ENCODE measurements at places on chromosomes 13 and 19.

DNA sequence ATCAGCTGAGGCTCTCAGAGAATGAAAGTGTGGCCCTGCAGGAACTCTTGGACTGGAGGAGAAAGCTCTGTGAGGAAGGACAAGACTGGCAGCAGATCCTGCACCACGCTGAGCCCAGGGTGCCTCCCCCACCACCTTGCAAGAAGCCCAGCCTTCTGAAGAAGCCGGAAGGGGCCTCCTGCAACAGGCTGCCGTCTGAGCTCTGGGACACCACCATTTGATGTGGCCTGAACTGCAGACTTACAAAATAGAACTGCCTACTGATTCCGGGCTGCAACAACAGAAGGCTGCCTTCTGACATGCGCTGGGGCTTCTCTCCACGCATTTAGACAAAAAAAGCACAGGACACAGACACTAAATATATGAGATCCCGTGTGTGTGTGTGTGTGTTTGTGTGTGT is 577.2 kb downstream of the MYO16 start:
- no peak for DNase-seq

DNA sequence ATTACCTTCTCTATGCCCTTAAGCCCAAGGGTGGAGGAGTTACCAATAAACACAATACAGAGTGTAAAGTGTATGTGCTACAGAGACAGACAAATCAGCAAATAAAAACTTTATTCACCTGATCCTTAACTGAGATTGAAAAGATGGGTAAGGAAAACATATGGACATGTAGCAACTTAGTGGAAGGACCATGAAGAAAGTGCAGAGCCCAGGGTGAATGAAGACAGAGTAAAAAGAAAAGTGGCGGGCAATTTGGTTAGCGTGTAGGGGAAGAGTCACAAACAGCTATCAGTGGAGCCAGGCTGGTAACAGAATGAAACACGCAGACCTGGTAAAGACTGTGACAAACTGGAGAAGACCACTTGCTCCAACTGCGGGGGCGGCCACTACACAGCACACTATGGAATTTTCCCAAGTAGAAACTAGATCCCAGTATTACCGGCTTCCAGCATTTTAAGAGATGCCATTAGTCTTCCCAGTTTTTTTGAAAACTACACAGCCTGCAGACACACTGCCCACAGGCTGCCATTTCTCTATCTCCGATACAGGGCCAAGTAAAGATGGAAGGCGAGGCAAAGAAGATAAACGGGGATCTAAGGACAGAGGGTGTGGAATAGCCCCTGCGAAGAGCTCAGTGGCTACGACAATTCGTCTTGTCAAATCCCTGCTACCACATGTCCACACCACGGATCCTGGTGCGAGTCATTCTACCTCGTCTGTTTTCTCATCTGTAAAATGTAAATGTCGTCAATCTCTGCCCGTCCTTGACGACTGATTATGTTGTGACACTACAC is 1.2 kb downstream of the UQCRFS1 start:
- no peak for DNase-seq

DNA sequence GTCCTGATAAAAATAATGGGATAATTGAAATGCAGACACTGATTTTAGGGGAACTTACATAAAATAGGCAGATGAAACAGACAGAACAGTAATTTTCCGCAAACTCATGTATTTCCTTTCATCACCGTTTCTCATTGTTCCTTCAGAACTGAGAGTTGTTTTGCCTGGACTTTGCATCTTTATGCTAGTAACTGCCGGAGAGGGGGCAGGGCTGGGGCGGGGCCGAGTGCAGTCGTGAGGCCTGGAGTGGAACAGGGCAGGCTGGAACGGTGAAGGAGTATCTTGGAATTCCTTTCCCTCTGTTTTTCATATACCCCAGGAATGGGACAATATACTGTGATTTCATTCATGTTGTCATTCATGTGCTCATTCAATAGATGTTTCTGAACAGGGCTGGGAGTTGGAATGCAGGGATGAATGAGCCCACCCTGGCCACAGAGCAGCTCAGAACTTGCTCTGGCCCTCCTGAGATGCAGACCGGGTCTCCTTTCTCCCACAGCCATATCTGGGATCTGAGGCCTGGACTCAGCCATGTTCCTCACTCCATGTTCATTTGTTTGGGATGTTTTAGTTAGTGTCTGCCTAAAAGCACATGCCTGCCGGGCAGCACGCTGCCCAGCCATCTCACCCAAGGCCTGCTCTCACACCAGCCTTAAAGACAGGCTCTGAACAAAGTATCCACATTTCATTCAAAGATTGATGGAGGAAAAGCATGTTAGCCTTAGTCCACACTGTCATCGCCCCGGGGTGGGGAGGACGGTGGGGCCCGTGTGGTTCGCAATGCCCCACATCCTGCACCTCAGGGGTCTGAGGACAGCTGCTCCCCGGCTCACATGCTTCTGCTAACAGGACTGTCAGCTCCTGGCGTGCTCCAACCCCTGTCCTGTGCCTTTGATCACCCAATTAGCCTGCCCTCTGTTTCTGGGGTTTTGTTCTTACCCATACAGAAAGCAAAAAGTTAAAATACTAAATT is 92.9 kb downstream of the SOX1 start:
- no peak for DNase-seq

DNA sequence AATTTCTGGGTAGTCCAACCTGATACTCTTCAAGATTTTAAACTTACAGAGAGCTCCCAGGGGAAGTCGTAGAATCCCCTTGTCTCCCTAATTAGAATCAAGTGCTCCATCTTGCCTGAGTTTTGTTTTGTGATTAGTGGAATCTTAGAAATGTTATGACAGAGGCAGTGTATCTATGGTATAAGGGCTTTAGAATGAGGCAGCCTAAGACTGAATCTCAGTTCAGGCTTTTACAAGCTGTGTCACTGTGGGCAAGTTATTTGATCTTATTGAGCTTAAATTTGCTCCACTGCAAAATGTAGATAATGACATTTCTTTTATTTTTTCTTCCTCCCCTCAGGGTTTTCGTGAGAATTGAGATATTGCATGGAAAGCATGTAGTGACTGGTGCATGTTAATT is 215.5 kb downstream of the POSTN start:
- no peak for DNase-seq

GRCh38 chr13:29315847-29316246 is 279.6 kb downstream of the SLC7A1 start:
- no peak for DNase-seq

DNA sequence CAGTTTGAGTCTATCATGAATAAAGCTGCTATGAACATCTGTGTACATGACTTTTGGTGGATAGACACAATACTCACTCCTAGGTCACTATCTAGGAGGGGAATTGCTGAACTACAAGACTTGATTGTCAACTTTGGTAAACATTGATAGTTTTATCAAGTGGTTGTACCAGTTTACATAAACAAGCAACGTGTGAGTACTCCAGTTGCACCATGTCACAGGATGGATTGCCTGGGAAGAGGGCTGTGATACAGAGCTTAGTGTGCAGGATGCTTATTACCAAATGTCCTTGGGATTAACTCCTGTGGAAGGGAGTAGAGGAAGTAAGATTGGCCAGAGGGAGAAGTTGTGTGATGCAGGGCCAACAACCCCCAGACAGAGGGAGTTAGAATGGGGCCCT is 37.7 kb downstream of the RAP2A start:
- DNase-seq, result no peak

DNA sequence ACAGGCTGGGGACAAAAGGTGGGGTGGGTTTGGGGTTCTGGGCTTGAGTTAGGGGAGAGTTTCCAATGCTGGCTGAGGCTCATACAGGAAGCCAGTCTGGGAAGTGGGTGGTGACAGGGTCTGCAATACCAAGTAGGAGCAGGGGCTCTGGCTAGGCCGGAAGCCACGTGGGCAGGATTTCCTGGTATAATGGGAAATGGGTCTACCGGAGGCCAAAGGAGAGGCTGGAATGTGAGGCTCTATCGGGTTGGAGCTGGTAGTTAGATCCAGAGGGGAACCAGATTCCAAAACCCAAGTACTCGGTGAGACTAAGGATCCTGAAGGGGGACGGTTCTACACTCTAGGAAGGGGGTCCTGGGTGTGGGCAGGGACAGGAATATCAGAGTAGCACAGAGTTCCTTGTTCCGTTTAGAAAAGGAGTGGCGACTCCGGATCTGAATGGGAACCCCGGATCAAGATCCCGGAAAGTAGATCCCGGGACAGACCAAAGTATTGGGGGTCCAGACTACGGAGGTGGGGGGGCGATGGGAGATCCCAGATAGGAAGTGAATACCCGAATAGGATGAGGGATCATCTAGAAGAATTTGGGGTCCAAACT is 802 bp downstream of the CDC37 start:
- no peak for DNase-seq

GRCh38 chr19:1860042-1860775 is 3.2 kb downstream of the KLF16 start:
- DNase-seq, result no peak

DNA sequence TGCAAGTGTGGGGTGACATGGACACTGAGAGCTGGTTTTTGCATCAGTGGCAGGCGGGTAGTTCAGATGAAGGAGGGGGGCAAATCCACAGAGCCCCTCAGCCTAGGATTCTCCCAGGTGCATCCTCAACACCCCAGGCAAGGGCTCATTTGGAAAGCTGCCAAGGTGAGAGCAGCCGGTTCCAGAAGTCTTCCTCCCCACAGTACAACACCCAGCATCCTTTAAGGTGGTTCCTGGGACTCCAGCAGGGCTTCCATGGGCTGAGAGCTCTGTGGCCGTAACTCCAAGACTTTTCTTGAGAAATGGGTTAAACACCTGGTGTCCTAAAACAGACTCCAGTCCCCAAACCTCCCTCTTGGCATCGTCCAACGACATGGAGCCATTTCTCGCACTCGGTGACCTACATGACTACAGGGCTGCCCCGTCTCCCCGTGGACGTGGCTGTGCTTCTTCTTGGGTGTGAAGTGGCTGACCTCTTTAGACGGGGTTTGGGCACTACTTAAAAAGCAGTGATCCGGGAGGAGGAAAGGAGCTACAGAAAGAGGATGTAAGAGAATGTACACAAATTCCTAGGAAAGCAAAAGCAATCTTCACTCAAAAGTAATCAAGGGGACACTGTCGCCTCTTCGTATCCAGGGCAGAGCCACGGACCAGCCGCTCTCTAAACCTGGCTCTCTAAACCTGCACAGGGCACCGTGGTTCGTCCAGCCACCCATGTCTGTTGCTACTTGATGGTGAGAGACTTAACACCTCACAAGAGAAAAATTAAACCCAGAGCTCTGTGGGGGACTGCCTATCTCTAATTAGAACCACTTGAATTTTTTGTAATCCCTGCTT is 25.5 kb downstream of the RANBP3 start:
- no peak for DNase-seq

DNA sequence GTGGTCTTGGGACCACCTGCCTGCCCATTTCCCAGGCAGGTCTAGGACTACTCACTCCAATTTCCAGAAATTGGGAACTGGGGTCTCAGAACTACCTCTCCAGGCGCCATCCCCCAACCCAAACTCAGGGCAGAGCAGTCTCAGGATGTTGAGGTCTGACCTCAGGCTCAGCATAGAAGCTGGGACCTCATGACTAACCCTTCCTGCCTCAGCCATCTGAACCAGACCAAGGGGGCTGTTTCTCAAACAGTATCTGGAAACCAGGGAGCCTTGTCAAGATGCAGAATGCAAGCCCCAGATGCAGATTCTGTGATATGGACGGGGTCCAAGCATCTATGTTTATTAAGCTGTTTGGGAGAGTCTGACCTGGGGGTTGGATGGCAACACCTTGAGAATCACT is 1.3 kb downstream of the FBXW9 start:
- no peak for DNase-seq

DNA sequence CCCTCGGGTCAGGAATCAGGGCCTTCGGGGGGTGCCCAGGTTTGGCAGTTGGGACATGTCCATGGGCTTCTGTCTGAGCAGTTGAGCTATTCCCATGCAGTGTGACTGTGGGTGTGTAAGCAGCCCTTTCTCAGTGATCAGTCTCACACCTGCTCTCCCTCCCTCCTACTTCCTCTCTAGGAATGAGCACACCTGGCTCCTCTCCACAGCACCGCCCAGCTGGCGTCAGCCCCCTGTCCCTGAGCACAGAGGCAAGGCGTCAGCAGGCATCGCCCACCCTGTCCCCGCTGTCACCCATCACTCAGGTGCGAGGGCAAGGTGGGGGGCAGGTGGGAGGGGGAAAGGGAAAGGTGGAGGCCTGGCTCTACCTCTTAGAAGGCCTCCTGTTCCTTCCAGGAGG is 25.9 kb downstream of the COMP start:
- no peak for DNase-seq

GRCh38 chr13:66329988-66330451 is 900.1 kb downstream of the PCDH9 start:
- no peak for DNase-seq

GRCh38 chr19:15633082-15633835 is 7.4 kb upstream of the CYP4F3 start:
- DNase-seq, result no peak

DNA sequence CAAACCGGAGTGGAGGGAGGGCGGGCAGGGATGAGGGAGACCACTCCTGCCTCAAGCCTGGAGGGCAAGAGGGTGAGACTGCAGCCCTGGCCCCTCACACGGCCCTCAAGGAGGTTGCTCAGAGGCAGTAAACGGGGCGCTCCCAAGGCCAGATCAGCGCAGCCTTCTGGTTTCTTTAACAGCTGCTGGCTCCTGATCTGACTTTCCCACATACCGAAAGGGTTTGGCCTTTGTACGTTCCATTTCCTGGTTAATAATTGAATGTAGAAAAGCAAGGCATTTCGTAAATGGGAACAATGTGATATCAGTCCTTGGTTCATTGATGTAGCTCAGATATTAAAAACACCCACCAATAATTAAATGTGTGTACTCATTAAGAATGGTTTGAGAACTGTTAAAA is 71.5 kb downstream of the GGACT start:
- no peak for DNase-seq

- no peak for DNase-seq
Observed at GRCh38 chr13:24527266-24527775, 14.7 kb upstream of the PARP4 start.
